ENCODE measurements at places on chromosomes 4 and X. TPM values are rescaled to one million over a fixed set of nuclear protein-coding genes. Genes with fewer than 3 reads are reported as not detected.

DNA sequence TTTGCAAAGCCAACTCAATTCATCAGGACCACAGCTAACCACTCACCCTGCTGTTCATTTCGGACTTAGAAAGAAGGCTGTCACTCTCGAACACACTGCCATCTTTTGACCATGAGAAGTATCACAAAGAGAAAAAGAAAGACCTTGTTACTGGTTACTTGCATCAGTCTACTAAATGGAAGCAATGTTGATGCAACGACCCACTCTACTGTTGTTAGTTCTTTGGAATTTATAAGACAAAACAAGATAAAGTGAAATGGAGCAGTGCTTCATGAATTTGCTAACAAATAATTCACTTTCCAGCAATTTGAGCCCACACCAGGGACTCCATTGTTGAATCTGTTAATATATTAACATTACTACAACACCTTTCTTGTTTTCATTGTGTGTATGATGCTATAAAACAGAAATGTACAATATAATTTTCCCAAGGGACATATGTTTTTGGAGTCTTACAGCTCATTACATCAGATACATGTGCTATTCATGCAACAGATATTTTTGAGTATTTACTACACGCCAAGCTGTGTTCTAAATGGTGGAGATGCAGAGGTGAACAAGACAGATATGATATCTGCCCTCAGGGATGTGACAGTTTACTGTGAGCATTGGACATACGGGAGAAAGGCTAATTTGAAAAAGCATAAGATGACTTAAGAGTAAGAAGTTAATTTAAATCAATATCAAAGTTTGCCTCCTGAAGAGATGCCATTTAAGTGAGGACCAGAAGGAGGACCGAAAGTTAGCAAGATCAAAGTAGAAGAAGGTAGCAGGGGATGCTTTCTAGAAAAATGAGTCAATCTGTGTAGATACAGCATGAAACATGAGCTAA lies 87.2 kb downstream of the AREG start:
- no peak for DNase-seq

DNA sequence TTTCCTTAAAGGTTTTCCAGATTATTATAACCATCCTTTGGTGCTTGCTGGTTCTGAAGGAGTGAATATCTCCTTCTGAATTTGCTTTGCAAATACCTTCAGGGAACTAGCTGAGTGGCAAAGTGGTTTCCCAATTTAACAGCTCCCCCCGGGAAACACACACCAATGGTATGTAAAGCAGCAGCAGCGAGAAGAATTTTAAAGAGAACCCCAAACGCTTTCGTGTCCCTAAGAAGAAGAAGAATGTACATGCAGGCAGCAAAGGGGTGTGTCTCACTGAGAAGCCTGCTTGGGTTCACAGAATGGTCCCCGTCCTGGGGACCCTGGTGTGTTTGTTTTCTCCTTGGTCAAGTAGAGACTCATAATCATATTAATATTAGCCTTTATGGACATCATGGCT lies 4.2 kb upstream of the AKAP17A start:
- DNase-seq = no peak

- no peak for DNase-seq
Measured at GRCh38 chr4:25722964-25723363, 67.3 kb downstream of the SLC34A2 start.

Gene MAMLD1
- polyA plus RNA-seq = 1.2 TPM

GRCh38 chrX:125175991-125176584 lies 143.6 kb upstream of the TEX13C start:
- DNase-seq = no peak

DNA sequence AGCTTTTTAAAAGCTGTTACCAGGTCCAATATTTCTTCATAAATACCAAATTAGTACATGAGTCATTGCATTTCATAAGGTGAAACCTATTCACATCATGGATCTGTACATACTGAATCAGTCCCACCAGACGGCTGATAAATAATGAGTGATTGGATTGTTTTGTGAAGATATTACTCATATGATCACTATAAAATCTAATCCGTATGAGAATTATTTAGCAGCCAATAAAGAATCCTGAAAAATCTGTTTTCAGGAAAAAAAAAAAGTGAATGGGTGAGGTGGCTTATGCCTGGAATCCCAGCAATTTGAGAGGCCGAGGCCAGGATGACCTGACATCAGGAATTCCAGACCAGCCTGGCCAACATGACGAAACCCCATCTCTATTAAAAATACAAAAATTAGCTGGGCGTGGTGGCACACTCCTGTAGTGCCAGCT lies 438.1 kb downstream of the INPP4B start:
- peak; percentile 98 for DNase-seq

GRCh38 chr4:92516450-92516849 lies 212.7 kb downstream of the GRID2 start:
- no peak for DNase-seq

Gene TMPRSS11D
- polyA plus RNA-seq = 0.20 TPM

Gene XK
- polyA plus RNA-seq = 0.09 TPM

Gene BANK1
- polyA plus RNA-seq = 0.11 TPM

DNA sequence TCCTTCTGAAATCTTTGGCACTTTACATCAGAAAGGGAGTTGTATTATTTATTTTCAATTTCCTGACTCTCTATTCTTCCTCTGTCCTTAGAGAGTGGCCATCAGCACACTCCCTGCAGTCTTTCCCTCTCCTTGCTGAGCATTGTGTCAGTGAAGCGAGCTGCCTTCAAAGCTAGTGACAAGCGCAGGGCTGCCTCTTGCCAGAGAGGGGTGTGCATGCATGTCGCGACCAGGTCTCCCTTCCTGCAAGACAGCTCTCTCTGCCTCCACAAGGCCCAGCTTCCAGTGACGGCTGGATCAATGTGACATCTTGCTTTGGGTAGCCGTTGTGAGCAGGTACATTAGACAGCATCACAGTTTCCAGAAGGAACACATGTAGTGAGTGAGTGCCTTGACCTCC lies 810.9 kb upstream of the TENM3 start:
- no peak for DNase-seq

DNA sequence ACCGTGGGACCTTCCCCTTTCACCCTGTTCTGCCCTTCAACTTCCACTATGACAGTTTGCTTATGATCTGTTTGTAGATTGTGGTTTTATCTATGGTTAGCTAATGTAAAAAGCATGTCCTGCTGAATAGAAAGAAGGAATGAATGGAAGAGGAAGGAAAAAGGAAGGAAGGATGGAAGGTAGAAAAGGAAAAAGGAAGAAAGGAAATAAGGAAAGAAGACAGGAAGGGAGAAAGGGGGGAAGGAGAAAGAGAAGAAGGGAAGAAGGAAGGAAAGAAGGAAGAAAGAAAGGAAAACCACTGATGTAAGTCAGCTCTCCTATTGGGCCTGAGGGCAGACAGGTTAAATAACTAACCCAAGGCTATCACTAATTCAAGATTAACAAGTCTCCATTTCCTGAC lies 319.1 kb upstream of the KLF3 start:
- no peak for DNase-seq

DNA sequence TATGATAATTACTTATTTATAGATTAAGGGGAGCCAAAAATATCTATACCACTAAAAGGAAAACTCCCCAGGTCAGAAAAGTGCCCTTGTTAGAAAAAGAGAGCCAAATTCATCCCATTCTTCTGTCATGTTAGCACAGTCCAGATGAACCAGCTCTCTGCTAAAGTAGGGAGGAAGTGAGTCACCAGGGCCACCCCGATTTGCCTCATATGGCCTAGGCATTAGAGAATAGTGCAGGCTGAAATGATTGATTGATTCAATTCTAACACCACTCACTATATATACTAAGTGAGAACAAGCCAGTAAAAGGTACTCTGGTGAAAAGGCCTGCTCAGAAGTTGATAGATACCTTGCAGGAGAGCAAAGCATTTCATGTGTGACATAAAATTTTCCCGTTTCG lies 94.5 kb downstream of the SRPX start:
- no peak for DNase-seq

- DNase-seq = peak; percentile 95
Measured at GRCh38 chr4:150212927-150213326, 134.7 kb downstream of the DCLK2 start.

- peak; percentile 54 for DNase-seq
Measured at GRCh38 chr4:86035688-86036087, 324.2 kb downstream of the MAPK10 start.

- no peak for DNase-seq
Measured at GRCh38 chrX:44224760-44225159, 118.7 kb downstream of the EFHC2 start.

Gene GABRQ
- polyA plus RNA-seq = not detected

Gene CPE
- 0.53 TPM for polyA plus RNA-seq

GRCh38 chr4:123083646-123084045 lies 161.2 kb upstream of the NUDT6 start:
- DNase-seq = no peak

GRCh38 chrX:93673056-93673868 lies at the start of gene NAP1L3:
TSS of gene NAP1L3 (minus strand) at chrX:93673578. CDS start at chrX:93673304, 274 bp downstream.
- no peak for DNase-seq

DNA sequence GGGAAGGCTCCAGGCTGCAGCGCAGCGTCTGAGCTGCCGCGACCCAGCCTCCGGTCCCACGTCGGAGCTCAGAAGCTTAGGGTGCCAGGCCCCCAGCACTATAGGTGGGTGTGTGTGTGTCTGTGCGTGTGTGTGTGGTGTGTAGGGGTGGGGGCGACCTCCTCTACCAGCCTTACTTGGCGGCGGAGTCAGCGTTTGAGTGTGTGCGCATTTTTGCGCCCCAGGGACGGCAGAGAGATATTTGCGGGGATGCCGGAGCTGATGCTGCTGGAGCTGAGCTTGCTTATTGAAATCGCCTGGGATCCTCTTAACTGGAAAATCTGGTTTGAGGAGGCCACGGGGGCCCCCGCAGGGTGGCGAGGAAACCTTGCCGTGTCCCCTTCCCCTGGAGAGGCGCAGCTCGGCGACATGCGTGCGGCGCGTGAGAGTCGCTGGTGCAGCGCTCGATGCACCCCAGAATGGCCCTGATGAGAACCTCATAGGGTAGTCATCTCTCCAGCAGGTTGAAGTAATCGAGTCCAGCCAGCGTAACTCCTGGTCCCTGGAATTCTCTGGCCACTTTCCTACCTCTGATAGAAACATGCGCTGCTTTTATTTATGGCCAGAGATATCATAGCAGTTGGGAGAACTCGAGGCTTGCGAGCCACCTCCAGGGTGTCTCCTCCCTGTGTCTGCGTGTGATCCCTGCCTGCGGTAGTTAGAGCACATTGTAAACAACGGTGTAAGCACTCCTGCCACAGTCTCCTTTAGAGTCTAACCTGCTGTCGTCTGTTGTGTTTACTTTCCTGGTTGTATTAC lies 2.7 kb downstream of the ADGRL3 start:
- DNase-seq = no peak

- no peak for DNase-seq
Measured at GRCh38 chr4:7460566-7460965, 25.8 kb upstream of the PSAPL1 start.

DNA sequence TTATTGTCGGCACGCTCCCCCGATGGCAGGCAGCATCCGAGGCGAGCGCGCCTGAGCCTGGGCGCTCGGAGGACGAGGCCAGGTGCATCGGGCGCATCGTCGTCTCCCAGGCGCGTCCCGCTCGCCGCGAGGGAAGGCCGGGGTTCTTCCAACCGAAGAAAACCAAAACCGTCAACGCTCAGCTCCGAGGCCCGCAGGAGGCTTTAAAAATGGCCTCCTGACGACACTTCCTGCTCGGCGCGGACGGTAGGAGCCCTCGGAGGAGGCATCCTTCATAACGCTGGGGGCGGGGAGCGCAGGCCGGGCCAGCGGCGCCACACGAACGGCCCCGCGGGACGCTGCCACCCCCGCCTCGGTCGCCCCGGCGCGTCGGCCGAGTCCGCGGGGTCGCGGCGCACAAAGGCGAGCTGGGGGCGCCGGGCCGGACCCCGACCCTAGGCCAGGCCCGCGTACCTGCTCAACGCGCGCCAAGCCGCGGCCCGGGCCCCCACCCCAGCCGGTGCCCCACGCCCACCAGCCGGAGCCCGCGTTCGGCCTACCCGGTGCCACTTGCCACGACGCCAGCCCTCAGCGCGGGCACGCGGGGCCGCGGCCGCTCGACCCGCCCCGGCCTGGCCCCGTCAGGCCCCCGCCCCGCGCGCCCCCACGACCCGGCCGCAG lies 501 bp downstream of the ZNF518B start:
- DNase-seq = no peak

GRCh38 chr4:24656906-24657305 lies 72.6 kb upstream of the DHX15 start:
- peak; percentile 40 for DNase-seq

Gene ODAPH
- polyA plus RNA-seq = 0.87 TPM

Gene RPGR
- polyA plus RNA-seq = 2.2 TPM

Gene CCDC110
- polyA plus RNA-seq = not detected

Gene SCLT1
- polyA plus RNA-seq = 4.8 TPM

Gene FAAH2
- polyA plus RNA-seq = 0.73 TPM

DNA sequence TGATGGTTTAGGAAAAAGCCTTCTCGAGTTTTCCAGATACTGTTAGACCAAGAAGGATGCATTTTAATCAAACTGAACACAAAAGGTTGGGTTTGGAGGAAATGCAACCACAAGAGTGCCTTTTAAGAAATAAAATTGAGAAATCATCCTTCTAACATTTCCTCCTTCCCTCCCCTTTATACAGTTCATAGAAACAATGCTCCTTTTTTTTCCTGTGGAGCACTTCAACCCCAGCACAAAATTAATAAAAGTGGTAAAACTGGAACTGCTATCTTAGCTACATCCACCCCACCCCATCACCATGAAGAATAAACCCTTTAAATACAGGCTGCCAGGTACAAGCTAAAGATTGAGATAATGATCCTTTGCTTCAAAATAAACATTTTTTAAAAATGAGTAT lies 211.1 kb downstream of the RELL1 start:
- no peak for DNase-seq

Gene XG
- 18.7 TPM for polyA plus RNA-seq

Gene PCDH10
- under 0.01 TPM for polyA plus RNA-seq

All from foreskin keratinocyte (primary cell).